Liver (tissue), 10 donors: ENCODE measurements at places on chromosomes 7 and 10. TPM values are rescaled to one million over a fixed set of nuclear protein-coding genes. Genes with fewer than 3 reads are reported as not detected.

- H3K4me1 ChIP-seq = no peaks in the 10 kb centered on the region
- no peak for DNase-seq
- no peak overlapping the region for H3K4me3 ChIP-seq
- no peak overlapping the region for H3K27ac ChIP-seq
Observed at GRCh38 chr7:127736511-127736910, 84.5 kb downstream of the SND1 start.

DNA sequence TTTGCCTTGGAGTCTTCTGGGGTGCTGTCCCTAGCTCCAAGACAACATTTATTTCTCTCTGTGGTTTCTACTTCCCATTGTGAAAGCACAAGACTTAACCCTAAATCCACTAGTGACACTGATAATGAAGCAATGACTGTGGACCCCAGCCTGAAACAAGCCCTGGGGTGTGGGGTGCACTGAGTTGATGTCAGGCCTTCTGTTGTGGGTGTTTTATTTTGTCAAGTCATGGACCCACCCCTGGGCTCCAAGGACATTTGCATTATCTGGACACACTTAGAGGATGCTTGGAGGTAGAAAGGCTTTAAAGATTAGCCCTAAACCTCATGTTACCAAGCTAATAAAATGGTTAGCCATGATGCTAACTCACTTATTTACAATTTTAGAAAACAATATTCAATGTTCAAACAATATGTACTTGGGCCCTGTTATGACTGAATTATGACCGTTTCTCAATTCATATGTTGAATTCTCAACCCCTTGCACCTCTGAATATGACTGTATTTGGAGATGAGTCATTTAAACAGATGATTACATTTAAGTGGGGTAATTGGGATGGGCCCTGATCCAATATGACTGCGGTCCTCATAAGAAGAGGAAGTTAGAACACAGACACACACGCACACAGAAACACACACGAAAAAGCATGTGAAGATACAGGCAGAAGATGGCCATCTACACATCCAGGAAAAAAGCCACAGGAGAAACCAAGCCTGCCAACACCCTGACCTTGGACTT is 137.2 kb upstream of the IGFBP3 start:
- no peak overlapping the region for H3K27ac ChIP-seq
- no peak overlapping the region for H3K4me3 ChIP-seq
- no peaks in the 10 kb centered on the region for H3K4me1 ChIP-seq
- H3K27me3 ChIP-seq = no peaks in the 10 kb centered on the region
- no peaks in the 10 kb centered on the region for H3K36me3 ChIP-seq

- H3K4me3 ChIP-seq = no peak overlapping the region
- no peak for DNase-seq
- H3K27me3 ChIP-seq = no peaks in the 10 kb centered on the region
- no peak overlapping the region for H3K27ac ChIP-seq
- H3K4me1 ChIP-seq = peaks cover 12% of the 10 kb centered on the region
Observed at GRCh38 chr10:101588879-101589278, 758 bp downstream of the DPCD start.

Gene GIMAP1
- 2.3 TPM for total RNA-seq
